ENCODE measurements at places on chromosomes 7 and 10.

DNA sequence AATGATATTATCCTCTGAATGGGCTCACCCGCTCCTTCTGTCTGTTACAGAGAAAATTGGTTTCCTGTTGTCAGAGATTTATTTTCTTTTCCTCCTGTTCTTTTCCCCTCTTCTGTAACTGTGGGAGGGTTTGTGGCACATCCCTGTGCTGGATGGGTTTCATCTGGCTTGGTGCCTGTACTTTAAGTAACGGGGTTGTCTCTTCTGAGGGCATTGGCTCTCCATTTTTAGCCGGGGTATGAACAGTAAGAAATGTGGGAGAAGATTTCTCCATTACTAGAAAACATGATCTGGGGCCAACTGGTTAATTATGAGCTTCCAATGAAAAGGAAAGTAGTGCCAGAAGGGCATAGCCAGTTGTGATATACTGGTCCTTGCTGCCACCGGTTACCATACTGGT, 142.6 kb downstream of the SND1 start:
- DNase-seq = no peak

GRCh38 chr10:112327678-112328077, 44.5 kb downstream of the TECTB start:
- DNase-seq = no peak

DNA sequence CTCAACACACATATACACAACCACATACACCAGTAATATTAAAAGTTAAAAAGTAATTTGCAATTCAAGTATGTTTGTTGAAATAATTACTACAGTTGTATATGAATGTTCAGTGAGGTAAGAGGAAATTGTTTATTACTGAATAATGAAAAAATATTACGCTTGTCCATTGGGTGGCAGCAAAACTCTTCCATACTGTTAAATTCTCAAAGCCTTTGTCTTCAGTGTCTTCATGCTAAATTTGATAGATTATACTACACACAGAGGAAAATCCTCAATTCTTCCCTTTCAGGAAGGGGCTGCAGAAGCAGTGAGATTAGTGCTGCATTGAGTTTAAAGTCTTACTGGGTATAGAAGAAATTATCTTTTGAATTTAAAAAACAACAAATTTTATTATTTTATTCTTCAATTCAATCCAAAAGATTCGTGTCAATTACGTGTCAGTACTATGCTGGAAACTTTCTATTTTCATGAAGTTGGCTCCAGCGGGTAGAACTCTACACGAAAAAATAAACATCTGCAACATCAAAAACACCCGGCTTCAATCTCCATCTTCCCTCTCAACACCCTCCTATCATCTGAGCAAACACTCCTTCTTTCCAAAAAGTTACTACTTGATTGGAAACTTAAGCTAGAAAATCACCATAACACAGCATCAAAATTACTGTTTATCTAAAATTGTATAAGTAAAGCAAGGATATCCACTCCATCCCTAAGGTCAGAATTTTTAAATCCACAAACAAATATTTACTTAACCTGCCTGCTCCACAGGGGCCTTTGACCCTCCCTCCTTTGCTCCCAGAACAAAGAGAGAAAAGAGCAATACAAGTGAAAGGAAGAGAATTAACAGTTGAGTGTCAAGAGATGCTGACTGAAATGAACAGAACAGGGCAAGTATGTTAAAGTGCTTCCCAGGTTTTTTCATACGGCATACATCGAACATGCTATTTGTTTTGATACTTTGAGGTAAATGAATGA, 37.0 kb upstream of the TES start:
- no peak for DNase-seq

DNA sequence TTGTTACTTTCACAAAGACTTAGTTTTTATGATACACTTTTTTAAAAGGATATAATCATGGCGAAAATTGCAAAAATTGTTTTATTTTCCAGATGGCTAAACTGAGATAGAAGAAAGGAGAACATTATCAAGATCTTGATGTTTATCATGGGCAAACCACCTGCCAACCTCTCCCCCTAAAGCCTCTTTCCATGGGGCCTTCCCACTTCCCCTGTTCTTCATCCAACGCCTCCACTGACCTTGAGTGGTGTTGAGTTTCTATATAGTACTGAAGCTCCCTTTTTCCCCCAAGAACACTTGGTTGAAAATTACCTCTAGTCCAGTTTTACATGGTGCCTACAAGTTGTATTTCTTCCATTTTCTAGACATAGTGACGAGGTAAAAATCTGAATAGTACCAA, 5.0 kb downstream of the CREB3L2 start:
- no peak for DNase-seq

- DNase-seq = no peak
Measured at GRCh38 chr10:114518401-114519305, 114.4 kb upstream of the AFAP1L2 start.

- DNase-seq = no peak
Measured at GRCh38 chr10:112789248-112789647, 160.8 kb upstream of the TCF7L2 start.

All from stimulated activated CD4-positive, alpha-beta T cell treated with anti-CD3 and anti-CD28 coated beads, Interleukin-1b, Interleukin-23, amount 100 ng/mL, for 24 hours (primary cell).